Testis (tissue), 5 donors: ENCODE measurements at places on chromosomes 6 and 20.

- no peak for DNase-seq
These were observed 160.5 kb downstream of the THBS2 start for GRCh38 chr6:169093066-169093723.

- peak; percentile 43 for DNase-seq
These were observed 84.3 kb downstream of the ATXN1 start for GRCh38 chr6:16676978-16677377.

- DNase-seq, result no peak
These were observed 270.4 kb upstream of the NRSN1 start for GRCh38 chr6:23855497-23856116.

DNA sequence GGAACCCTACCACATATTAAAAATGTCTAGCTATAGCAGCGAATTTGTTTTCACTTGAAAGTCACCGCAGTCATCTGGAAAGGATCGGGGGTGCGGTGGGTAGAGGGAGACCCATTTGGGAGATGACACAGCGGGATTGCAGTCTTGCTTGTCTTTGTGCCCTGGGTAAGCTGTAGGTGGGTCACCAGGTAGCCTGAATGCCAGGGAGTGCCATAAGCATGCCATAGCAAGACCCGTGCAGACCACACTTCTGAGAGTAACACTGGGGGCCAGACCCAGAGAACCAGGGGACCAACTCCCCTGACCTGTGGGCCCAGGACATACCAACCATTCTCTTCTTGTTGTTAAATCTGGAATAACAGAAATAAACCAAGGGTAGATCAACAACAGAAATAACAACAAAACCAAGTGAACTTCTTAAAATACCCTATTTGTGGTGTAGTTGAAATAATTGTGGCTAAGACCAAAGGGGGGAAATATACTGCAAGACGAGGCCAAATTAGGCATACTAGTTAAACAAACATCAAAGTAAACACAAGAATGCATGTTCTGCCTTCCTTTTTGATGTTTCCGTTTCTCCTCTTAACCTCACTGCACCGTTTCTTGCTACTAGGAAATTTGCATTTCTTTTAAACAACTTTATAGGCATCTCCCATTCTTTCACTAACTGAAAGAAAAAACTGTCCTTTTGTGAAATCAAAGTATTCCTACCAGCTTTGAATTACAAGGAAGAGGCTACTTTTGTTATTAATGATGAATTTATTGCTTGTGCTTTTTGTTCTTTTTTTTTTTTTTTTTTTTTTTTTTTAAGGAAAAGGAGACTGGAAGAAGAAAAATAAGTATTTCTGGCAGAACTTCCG is 128.2 kb downstream of the SASH1 start:
- no peak for DNase-seq

DNA sequence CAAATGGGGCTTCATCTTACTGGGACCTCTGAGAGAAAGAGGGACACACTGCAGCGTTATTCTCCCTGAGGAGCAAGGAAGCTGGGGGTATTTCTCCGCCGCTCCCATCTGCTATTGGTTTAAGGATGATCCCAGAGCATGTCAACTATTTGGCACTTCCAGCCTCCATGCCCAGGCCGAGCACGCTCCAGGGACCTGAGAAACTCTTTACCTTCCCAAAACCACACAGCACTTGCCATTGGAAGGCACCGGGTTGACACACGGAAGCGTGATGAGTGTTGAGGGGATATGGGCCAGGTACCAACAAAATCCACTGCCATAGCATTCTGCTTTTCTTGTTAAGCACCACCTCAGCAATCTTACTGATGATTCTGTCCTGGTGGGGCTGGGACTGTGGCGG is 92.4 kb upstream of the SLC24A3 start:
- DNase-seq, result no peak

GRCh38 chr6:71277926-71278600 is 10.5 kb upstream of the OGFRL1 start:
- no peak for DNase-seq

DNA sequence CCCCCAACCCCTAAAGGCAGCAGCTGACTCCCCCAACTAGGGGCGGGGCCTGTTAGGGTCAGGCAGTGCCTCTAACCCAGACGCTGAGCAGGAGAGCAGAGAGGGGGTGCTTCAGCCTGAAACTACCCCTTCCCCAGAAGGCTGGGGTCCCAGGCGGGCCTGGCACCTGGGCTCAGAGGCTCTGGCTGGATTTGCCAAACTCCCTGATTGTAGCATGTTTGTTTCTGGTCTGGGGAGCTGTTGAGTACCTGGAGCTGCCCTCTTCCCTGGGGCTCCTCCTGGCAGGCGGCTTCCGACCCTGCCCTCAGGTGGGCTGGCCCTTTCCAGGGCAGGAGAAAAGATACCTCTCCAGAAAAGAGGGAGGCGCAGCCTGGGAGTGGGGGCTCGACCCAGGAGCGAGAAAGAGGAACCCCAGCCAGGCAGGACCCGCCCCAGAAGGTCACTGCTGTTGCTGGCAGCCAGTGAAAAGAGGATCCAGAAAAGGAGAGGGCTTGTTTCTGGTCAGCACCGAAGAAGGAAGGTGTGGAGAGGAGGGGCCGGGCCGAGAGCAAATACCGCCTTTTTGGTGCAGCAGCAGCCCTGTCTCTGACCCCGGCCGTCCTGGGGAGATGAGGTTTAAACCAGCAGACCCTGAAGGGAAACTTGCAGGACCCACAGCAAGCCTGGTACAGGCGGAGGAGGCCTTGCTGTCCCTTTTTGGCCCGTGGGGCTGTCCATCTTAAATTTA is 810 bp upstream of the ABHD16B start:
- DNase-seq, result no peak

DNA sequence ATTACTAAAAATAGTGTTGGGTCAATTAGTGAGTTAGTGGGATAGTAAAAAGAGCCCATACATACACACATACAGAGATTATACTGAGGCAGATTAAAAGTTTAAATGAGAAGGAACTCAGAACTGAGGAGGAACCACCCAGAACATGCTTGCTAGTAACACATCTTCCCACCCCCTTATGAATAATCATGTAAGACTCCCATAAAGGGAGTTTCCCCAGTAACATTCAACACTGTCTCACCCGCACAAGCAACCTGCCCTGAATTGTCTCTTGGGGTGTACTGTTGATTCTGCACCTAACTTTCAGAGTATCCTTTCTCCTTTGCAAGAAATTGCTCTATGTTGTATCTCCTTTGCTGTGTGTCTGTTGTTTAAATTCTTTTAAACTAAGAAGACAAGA is 11.1 kb upstream of the HLA-DQB2 start:
- DNase-seq, result no peak

DNA sequence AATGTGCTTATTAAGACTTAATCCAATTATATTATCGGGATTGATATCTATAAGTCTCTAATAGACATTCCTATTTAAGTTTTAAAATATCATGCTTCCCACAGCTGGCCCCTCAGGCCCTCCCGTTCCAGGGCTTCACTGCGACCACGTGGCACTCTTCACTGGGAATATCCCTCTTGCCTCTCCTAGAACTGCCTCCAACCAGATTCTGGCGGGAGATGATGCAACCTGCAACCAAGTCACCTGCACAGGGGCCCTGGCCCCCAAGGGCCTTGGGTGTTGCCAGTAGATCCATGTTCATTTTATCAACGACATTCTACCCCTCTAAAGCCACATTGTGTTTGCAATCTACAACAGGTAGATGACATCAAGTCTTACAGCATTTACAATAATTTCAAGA is 18.4 kb upstream of the RAMACL start:
- no peak for DNase-seq

GRCh38 chr6:20024316-20024673 is 187.1 kb downstream of the ID4 start:
- no peak for DNase-seq

DNA sequence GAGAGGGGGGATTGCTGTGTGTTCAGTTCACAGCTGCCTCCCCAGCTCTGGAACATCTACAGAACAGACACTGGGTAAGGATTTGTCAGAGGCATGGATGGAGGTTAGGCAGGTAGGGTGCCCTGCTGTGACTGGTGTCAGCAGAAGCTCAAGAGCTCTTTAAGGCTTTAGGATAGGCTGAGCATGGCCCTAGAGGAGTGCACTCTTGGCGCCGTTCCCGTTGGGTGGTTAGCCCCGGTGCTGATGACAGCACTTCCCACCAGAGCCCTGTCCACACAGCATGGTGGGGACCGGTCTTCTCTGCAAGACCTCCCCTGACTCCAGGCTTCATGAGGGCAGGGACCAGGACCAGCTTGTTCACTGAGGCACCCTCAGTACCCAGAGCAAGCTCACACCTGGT is 262.0 kb downstream of the BMP7 start:
- DNase-seq, result no peak

DNA sequence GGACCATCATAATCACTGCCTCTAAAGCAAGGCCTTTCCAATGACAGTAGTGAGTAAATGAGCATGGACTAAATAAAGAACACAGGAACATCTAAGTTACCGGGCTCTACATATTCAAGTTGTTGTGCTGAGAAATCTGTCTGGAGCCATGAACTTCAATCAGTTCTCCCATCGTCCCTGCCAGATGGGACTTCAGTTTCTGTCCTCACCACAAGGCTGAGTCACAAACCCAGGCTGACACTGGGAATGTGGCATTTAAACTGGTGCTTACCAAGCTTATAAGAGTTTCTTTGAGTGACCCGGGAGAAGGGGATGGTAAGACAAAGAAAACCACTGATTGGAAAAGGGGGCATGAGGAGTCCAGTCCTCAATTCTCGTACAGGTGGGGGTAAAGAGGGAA is 497.0 kb downstream of the MAFB start:
- DNase-seq, result no peak

- no peak for DNase-seq
These were observed 371.7 kb upstream of the SASH1 start for GRCh38 chr6:147970970-147971369.

GRCh38 chr20:556984-557383 is 13.4 kb upstream of the CSNK2A1 start:
- no peak for DNase-seq

DNA sequence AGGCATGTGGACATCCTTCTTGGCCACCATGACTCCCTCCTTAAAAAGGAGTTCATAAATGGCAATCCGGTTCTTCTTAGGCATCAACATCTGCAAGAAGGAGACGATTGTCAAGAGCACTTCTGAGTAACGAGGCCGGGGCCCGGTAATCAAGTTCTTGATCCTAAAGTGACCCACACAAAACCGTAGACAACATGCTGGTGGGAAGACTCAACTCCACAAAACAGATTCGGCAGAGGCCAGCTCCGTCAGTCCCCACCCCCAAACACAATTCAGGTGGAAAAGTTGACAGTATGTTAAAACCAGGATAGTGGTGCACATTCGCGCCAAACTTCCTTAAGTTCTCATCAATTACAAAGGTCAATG is 754 bp downstream of the RPS10 start:
- no peak for DNase-seq

DNA sequence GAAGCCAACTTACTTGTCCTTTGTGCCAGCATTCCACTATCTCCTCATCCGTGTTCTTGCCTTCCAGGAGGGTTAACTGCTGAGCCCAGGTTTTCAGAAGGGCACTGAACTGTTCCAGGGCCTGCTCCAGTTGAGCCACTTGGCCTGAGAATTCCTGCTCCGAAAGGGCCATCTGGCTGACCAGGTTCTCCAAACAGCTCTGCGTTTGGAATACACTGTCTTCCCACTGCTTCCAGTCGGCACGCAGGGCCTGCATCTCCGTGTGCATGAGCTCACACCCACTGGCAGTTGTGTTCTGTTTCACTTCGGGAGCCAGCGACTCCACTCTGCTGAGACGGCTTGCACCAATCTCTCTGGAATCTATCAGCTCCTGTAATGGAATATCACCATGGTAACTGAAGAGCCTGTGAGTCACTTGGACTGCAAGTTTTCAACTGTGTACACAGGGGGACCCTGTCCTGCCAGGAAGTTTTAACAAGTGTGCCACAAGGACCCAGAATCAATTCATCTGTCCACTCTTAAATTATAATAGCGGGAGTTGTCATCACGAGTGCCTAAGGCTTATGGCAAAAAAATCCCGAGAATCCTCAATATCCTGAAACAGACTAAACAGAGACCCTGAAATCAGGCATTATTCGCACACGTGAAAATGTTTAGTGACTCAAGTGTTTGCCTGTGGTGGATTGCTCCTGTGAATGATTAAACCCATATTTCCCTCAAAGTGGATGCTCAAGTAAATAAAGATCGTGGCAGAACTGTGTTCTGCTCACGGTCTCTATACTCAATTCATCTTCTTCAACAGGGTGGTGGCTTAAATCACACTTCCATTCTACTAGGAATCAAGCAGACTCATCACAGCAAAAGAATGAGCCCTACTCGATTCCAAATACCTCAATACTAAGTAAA is 255.9 kb downstream of the SYNE1 start:
- peak; percentile 65 for DNase-seq

GRCh38 chr6:31901415-31901952 is 402 bp downstream of the ZBTB12 start:
- DNase-seq, result peak; percentile 66
